ENCODE measurements at places on chromosomes 5 and 9.

DNA sequence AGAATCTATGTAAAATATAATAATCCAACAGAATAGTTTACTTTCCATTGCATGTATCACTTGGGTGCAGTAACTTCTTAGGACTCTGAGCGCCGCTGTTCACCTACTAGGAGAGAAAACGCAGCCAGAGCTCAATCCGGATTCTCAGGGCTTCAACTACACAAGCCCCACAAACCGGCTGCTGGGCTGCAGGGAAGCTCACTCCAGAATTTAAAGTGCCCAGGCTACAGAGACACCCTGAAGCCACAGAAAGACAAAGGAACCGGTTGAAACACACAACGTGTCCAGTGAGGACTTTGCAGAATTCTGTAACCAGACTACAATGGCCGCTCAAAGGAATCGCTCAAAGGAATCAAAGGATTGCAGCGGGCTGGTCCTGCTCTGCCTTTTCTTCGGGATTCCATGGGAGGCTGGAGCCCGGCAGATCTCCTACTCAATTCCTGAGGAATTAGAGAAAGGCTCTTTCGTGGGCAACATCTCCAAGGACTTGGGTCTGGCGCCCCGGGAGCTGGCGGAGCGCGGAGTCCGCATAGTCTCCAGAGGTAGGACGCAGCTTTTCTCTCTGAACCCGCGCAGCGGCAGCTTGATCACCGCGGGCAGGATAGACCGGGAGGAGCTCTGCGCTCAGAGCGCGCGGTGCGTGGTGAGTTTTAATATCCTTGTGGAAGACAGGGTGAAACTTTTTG lies at the start of gene PCDHGA10:
Gene PCDHGA10, plus strand, starts transcription at position 134 of the 686 bp plus-strand sequence. Its CDS starts 189 bp downstream, at position 323.
- DNase-seq: peak; percentile 74

DNA sequence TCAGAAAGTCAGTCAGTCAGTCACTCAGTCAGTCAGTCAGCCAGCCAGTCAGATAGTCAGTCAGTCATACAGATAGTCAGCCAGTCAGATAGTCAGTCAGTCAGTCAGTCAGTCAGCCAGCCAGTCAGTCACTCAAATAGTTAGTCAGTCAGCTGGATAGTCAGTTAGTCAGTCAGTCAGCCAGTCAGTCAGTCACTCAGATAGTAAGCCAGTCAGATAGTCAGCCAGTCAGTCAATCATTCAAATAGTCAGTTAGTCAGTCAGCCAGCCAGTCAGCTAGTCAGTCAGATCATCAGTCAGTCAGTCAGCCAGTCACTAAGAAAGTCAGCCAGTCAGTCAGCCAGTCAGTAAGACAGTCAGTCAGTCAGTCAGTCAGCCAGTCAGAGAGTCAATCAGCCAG lies 477.1 kb downstream of the AGTPBP1 start:
- DNase-seq: no peak

GRCh38 chr9:120726484-120726883 lies 12.2 kb upstream of the MEGF9 start:
- no peak for DNase-seq

GRCh38 chr9:16098306-16098705 lies 545.5 kb downstream of the CCDC171 start:
- no peak for DNase-seq

DNA sequence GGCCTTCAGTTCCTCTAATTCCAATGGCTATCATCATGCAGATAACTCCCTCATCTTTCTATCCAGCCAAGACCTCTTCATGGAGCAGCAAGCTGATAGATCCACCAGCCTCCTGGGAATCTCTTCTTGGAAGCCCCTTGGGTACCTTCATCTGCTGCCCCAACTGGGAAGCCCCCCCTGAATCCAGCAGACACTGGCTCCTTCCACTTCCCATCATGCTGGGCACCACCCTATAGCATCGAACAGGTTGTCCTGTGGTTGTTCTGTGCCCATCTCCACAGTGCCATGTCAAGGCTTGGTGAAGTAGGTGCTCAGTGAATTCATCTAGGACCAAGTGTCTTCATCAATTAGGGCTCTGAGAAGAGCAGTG lies 410.4 kb upstream of the KLF4 start:
- DNase-seq: no peak

DNA sequence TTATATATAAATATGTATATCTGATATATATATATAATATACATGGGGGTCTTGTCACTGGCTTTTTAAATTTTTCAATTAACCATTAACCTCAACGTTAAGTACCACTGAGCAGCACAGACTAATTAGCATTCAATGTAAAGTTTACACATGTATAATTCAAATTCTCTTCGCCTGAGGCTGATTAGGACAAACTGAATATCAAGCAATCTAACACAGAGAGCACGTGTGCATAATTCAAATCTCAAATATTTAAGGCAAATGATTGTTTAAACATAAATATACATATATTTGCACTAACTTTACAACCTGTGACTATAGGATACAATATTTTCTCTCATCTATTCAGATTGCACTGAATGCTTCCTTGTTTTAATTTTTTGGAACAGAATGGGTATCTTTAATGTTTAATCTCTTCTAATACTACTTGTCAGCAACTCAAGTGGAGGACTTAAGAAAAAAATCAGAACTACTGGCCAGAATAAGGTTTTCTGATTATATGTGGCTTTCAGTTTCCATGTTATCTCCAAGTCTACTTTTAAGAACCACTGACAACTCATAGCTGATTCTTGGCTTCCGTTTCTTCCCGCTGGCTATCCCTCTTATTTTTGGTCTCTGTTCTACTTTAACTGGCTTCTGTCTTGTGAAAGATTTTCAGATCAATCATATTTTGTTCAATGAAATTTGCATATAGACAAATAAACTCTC lies 204.8 kb downstream of the MLLT3 start:
- DNase-seq: no peak

- no peak for DNase-seq
Observed at GRCh38 chr5:138240650-138241385, 27.7 kb upstream of the CDC23 start.
